ENCODE measurements at places on chromosomes 6 and 20.

DNA sequence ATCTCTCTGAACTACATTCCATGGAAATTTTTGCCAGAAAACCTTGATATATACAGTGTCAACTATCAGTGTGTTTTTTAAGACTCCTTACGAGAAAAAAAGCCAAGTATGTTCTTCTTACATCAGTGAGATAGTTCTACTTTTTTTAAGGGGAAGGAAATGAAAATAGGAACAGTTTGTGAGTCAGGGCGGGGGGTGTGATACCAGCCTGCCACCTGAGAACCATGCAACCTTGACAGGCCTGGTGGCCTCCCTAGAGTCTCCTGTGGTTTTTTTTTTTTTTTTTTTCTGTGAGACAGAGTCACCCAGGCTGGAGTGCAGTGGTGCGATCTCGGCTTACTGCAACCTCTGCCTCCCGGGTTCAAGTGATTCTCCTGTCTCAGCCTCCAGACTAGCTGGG, 96.3 kb upstream of the GCM1 start:
- DNase-seq = no peak

- no peak for DNase-seq
Measured at GRCh38 chr6:137536104-137536773, 42.0 kb upstream of the OLIG3 start.

DNA sequence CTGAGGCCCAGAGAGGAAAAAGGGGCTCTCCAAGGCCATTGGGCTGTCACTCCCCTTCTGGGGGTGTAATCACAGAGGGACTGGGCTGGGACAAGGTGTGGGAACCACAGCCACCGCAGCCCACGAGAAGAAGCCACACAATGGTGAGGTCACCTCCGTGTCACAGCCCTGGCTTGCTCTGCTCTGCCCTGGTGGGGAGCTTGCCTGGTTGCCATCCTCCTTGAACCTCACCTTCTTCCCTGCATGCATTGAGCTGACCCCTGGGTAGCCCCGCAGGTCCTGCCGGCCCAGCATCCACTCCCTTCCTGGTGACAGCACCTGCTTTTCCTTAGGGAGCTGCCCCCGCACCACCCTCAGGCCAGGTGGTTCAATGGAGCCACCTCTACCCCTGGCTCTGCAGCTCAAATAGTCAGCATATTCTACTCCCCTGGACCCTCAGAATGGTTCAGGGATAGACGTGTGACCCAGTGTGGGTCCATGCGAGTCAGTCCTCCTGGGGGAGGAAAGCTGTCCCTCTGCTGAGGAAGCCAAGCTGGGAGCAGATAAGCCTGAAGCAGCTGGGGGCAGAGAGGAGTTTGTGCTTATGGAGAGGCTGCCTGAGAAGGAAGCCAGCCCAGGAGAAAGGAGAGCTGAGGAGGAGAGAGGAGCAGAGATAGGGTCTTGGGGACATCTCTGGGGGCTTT, 21.3 kb downstream of the RBM38 start:
- no peak for DNase-seq

- peak; percentile 17 for DNase-seq
Measured at GRCh38 chr6:127971945-127972391, 71.1 kb upstream of the THEMIS start.

DNA sequence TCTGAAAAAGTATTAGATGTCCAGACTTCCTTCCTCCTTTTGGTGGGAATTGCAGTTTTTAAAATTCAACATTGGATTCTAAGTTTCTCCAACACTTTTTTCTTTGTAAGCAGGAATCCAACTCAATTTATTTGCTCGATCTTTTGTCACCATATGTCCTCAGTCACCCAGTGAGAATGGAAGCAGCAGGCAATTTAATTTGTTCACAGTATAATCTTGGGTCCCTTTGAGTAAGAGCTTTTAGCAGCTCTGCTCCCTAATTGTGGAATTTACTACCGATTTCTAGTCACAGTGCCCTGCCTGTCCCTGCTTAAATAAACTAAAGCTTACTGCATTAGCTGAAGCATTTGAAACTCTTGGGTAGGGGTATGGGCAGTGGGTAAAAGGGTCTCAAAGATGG, 98.6 kb downstream of the BTBD3 start:
- DNase-seq = no peak

DNA sequence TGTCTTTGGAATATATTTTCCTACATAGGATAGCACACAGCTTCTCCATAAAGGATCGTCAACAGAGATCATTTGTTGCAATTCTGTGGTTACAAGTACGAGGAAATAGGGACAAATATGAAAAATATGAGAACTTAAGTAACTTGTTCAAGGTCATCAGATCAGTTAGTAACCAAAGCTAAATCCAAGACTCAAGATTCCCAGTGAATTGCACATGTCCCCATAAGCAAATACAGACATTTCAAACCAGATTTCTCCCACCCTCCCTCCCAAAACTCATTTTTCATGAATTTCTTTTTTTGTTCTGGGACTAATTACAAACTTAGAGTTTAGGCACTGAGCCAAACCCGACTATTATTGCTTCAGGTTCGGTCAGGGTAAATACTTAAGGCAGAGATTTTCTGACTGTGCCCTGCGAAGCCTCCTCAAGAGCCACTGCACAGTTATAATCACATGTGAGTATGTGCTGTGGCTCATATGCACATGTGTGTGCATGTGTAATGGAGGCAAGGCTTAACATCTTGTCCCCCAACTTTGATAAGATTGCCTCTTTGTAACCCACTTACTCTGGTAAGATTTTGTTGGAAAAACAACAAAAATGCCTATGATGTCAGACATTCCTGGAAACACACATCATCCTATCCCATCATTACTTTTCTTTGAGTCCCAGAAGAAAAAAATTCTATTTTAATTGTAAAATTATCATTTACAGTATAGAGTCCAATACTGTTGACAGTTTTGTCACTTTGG, 216.2 kb downstream of the CD83 start:
- DNase-seq = no peak

GRCh38 chr20:1322511-1323245, 6.3 kb downstream of the SDCBP2 start:
- no peak for DNase-seq

DNA sequence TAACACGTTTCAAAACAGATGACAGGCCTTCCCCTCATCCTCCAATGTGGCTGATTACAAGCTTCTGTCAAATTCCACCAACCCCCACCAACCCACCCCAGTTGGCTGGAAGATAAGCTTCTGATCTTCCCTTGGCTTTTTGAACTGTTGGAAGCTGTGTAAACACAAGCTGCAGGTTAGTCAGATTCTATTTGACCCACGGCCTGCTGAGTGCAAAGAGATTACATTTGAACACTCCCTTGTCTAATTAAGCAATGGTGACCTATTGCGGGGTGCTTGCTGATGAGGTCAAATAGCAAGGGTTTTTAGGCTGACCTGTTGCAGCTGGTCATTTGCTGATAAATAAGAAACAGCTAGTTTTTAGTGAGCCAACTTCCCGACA, 379.7 kb downstream of the BMP2 start:
- no peak for DNase-seq

DNA sequence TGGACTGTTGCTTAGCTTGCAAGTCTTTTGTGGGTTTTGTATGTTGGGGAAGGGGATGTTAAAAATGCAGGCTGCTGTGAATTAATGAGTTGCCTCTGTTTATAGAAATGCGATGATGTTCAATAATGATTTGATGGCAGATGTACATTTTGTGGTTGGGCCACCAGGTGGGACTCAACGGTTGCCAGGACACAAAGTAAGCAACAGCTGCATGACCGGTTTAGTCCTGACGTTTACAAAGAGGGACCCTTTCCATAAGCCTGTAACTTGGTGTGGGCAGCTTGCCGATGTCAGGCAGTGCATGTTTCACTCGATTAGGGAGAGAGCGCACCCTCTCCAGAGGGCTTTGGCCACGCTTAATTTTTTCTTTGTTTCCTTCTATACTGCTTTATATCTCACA, 1.3 kb downstream of the BTBD3 start:
- DNase-seq = no peak

- DNase-seq = no peak
Measured at GRCh38 chr20:11140359-11140758, 466.6 kb upstream of the JAG1 start.

DNA sequence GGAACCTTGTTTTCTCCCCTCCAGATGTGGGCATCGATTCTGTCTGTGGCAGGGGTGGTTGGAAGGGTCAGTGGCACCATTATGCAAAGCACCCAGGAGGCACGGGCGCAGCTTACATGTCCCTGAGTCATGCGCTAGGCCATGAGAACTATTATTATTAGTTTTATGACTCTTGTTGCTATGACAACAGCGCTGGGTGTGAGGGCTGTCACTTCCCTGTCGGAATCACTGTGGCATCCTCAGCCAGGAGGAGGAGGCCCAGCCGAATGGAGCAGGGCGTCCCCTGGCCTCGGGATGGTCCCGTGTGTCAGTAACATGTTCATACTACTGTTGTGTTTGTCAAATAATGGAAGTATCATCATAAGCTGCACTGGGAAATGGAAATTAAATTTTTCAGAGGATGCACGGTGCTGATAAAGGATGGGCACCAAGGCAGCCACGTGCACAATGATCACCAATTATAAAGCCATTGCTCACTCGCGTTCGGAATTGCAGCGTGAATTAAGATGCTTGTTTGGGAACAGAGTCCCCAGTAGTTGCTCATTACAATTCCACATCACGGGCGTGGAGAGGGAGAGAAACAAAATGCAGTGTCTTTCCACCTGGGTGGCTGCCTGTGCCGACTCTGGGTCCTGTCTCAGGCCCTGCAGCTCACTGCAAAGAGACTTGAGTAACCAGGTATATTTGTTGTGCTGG, 247.9 kb downstream of the CDH4 start:
- no peak for DNase-seq

- DNase-seq = no peak
Measured at GRCh38 chr20:12969071-12969669, 39.6 kb upstream of the SPTLC3 start.

GRCh38 chr20:2507875-2508630, 662 bp downstream of the ZNF343 start:
- DNase-seq = no peak

Measured in activated naive CD4-positive, alpha-beta T cell (primary cell).